ENCODE measurements at places on chromosomes 7 and 10. TPM values are rescaled to one million over a fixed set of nuclear protein-coding genes. Genes with fewer than 3 reads are reported as not detected.

The SLC37A3 gene
- total RNA-seq: 40.2 TPM

The SEMA4G gene
- total RNA-seq: 0.64 TPM

The TCERG1L gene
- not detected for total RNA-seq

- DNase-seq: peak; percentile 63
Observed at GRCh38 chr7:36967387-36967786, 243.1 kb upstream of the AOAH start.

- DNase-seq: peak; percentile 97
Observed at GRCh38 chr7:1028775-1029636, 15.3 kb upstream of the GPR146 start.

DNA sequence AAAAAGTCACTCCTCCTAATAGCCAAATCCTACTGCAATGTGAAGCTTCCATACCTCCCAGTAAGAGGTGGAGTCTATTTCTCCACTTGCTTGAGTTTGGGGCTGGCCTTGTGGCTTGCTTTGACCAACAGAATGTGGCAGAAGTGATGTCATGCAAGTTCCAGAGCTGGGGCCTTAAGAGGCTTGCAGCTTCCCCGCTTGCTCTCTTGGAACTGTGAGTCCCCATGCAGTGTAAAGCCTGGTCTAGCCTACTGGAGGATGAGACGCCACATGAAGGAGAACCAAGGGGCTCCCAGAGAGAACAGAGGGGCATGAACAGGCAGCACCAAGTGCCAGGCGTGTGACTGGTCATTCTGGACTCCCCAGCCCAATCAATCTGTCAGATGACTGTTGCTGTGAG is 58.6 kb upstream of the OPALIN start:
- no peak for DNase-seq

DNA sequence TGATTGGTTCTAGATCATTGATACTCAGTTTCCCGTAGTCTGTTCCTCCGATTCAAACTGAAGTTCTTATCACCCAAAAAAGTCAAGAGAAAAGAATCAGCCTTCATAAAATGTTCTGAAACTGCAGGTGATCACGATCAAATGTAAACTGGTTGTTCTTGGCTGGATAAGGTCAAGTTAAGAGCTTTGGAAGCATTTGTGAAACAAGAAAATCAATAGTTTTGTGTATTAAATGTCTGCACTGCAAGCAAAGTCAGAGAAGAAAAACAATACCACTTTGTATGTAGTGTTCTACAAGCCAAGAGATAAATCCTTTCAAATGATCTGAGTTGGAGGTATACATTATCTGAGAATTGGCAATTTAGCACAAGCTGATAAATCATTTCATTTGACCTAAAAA is 710.3 kb downstream of the SORCS1 start:
- DNase-seq: no peak

DNA sequence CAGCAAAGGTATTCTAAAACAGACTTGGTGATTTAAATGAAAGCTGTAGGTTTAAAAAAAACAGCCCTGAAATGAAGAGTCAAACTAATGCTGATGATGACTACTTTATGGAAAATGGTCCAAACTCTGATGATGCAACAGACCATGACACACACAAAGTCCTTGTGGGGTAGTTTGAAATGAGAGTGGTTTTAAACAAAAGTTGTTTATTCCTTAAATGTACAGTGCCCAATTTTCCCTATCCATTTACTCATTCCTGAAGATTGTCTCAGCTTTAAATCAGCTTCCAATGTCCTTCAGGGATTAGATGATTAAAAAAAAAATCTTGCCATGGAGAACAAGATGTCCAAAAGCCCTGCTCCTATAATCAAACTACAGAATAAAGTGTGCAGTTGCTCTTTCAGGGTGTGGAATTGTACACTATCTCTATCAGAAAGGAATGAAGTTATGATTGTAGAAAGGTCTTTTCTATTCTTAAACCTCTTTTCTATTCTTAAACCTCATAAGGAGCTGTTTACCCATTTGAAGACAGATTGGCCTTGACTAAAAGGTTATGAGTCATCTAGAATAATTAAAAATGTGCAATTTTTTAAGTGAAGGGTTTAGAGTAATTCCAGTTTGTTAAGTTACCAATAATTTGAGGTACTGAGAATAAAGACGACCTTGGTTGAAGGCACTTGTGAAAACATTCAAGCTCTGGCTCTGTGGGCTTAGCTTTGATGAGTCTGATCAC is 70.2 kb upstream of the ITGA8 start:
- peak; percentile 81 for DNase-seq
